ENCODE measurements at places on chromosomes 3 and 15.
A peak's percentile ranks its signal among the peaks of the same experiment; 100 is the strongest.

- DNase-seq: no peak
Measured at GRCh38 chr3:24505691-24506550, 11.3 kb upstream of the THRB start.

- DNase-seq: no peak
Measured at GRCh38 chr15:79156704-79157375, 66.3 kb upstream of the RASGRF1 start.

DNA sequence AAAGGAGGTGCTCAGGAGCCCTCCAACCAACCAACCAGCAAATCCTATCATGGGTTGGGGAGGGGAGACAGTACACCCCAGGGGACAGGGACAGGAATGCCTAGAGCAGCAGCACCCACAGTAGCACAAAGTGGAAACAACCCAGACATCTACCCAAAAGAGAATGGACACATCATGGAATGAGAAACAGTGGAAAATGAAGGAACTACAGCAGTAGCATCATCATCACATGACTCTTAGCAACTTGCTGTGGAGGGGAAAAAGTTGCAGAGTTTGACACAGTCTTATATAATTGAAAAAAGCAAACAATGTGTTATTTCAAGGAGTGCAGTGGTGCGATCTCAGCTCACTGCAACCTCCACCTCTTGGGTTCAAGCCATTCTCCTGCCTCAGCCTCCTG lies 11.0 kb downstream of the C3orf22 start:
- DNase-seq: no peak

DNA sequence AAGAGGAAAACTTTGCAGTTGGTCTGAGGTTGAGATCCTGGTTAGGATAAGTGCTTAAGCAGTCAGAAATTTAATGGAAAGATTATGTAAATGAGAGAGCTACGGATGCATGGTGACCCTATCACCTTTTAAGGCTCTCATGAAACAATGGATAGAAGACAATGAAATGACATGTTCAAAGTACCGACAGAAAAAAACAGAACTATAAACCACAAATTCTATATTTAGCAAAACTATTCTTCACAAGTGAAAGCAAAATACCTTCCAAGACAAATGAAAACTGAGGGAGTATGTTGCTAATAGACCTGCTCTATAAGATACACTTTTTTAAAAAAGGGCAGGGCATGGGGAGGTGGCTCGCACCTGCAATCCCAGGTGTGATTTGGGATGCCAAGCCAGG lies 32.2 kb downstream of the DNAAF4 start:
- DNase-seq: no peak

DNA sequence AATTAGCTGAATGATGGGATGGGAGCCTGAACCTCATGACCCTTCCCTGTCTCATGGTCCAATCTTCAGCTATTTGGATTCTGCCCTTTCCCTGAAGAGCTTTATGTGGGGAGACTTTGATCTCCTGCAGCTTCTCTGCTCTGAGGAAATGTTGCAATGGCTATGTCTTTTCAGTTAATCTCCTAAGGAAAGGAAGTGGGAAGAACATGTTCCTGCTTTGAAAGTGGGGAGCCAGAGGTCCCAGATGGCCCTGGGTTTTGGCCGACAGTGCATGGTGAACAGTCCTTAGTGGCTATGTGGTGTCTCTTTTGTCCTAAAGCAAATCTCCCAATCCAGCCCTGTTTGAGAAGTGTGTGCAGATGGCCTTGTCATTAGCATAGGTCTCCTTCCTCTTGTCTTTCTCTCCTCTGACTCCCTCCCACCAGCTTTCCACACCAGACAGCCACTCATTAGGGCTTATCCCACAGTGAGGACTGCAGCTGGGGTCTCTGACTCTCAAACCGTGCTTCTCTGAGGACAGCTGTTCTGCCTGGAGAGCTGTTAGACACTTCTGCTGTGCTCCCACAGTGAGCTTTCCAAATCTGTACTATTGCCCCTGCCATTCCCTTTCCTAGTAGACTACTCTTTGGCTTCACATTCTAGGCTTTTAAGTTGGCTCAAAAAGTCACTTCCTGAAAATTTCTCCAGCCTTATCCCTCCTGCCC lies 365.8 kb upstream of the UMPS start:
- DNase-seq: no peak

GRCh38 chr15:88126695-88127431 lies 129.7 kb downstream of the NTRK3 start:
- DNase-seq: no peak

- no peak for DNase-seq
Measured at GRCh38 chr15:77656294-77656693, 23.6 kb upstream of the LINGO1 start.

DNA sequence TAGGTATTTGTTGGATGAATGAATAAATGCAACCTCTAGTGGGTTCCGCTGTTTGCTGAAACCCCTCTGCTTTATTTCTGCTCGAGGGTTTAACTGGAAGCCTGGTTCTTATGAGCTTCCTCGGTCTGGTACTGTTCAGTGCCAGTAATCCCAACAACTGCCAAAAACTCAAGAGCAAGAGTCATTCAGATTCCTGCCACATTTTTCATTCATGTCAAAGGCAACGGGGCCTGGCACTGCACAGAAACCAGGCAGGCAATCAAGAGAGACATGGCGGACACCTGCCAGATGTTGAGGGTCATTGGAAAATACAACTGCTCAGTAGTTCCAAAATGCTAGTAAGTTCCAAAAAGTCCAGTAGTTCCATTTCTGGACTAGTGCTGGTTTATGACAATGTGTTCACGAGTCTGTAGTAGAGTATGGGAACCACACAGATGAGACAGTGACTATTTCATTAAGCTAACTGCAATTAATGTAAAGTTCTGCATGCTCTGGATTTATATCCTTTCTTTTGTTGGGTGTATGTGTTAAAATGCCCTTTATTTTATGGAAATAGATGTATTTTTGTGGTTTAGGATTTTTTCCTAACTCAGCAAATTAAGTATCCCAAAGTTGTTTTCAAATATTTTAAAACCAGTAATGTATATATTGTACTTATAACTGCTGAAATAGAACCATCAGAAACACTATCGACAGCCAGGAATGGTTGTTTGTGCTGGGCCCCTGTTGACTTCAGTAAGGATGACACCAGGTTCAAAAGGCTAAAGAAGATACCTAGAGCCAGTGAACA lies 22.7 kb upstream of the TMEM41A start:
- DNase-seq: peak; percentile 56

DNA sequence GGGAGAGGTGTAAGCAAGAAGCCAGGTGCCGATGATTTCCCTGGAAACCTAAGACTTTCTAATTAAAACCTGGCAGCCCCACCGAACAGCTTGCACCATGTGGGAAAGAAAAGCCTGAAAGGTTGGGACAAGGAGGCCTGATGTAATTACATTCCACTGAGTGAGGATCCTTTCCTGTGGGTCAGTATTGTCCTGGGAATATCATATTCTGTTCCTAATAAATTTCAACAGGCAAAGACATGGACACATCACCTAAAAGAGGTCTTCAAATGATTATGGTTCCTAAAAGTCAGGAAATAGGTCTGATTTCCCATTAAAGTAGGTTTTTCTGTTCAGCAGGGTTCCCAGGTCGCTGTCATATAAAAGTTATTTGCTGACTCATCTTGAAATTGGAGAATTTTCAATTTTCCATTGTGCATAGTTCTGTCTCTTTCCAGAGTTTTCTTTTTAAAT lies 58.5 kb downstream of the DUT start:
- no peak for DNase-seq

GRCh38 chr15:93553167-93553935 lies 464.3 kb upstream of the RGMA start:
- no peak for DNase-seq

GRCh38 chr15:43441316-43441715 lies 51.6 kb downstream of the TP53BP1 start:
- DNase-seq: no peak

GRCh38 chr3:122314228-122314876 lies 10.7 kb upstream of the CSTA start:
- DNase-seq: no peak

Data from Right ventricle myocardium superior (tissue), 1 donor.